ENCODE measurements at places on chromosomes 2 and 18.

DNA sequence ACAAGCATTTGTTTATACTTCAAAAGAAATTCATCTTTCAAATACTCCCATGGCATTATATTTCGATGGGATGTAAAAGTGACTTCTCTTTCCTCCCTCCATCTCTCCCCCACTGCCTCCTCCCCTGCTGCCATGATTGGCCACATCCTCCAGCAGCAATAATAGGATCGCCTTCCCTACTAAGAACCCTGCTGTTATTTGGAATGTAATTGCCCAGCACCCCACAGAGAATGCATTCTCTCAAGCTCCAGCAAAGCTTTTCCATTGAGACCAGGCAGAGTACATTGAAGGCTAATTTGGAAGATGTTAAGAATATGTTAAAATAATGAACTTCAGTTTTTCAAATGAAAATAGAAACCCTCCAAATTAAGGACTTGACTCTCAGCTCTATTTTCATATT lies 375.4 kb upstream of the ACVR2A start:
- DNase-seq = no peak

DNA sequence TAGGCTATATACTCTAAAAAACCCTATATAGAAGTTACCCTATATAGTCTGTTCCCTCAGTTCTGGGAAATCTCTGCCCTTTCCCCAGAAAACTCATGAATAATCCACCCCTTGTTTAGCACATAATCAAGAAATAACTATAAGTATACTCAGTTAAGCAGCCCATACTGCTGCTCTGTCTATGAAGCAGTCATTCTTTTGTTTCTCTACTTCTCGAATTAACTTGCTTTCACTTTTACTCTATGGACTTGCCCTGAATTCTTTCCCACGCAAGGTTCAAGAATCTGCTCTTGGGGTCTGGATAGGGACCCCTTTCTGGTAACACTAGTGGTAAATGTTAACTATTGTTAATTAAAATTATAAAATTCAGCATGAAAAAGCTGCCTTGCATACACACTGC lies 17.4 kb upstream of the AP1S3 start:
- DNase-seq = no peak

DNA sequence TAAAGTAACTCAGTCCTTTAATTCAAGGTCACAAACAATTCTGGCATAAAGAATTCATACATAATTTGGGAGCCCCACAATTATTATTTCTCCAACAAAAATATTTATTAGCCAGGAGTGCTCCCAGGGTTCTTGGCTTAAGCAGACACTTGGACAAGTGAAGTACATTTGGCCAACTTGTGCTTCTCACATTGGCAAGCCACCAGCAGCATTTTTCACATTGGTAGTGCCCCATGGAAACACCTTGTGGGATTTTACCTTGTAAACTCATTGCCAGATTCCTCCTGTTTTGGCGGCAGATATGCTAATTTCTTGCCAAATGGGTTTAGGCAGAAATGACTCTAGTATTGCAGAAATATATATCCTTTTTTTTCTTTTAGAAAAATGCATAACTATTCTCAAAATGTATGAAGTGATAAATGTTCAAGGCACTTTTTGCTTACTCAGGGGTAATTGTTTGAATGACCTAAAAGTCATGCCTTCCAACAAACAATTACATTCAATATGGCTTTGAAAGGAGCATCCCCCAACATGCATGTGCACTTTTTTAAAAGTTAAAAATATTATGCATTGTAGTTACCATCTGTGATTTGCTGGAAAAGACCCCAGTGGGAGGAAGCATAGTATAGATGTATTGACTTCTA lies 113.5 kb downstream of the CSRNP3 start:
- no peak for DNase-seq

- no peak for DNase-seq
Observed at GRCh38 chr2:24680196-24680595, 113.0 kb downstream of the PTRHD1 start.

- no peak for DNase-seq
Observed at GRCh38 chr2:129192841-129193253, 786.6 kb upstream of the RAB6C start.

DNA sequence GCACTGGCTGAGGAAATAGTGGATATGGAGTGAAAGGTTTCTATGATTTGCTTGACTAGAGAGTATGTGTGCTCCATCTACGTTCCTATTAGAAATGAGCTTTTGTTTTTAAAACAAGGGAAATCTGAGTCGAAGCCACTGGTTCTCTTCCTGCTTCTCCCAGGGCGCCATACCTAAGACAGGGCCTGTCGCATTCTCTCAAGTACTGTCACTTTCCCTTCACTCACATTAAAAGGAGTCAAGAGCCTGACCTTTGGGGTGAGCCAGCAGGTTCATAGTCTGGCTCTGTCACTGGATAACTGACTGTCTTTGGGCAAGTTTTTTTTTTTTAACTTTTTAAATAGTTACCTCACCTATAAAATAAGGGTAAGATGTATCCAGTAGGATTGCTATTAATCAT lies 121.0 kb downstream of the MAP3K20 start:
- no peak for DNase-seq

GRCh38 chr2:29106980-29107388 lies 8.2 kb upstream of the CLIP4 start:
- no peak for DNase-seq

GRCh38 chr18:5772306-5773105 lies 122.8 kb downstream of the TMEM200C start:
- DNase-seq = no peak

- no peak for DNase-seq
Observed at GRCh38 chr2:128714285-128714684, 395.6 kb upstream of the HS6ST1 start.

DNA sequence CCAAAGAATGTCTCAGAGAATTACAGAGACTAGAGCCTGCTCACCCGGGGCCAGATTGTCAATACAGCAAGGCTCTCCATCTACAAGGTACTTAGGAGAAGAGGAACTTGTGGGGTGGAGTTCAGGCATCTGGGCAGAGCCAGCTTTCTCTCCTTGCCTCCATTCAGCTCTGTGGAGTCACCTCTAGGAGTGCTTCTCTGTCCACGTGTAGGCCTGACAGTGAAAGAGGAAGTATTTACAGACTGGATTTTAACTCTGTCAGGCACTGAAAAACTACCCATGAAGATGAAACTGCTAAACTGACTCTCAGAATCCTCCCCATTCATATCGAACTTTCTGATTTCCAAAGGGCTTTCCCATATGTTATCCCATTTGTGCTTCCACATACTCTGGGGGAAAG lies 315.6 kb downstream of the SETBP1 start:
- DNase-seq = no peak

DNA sequence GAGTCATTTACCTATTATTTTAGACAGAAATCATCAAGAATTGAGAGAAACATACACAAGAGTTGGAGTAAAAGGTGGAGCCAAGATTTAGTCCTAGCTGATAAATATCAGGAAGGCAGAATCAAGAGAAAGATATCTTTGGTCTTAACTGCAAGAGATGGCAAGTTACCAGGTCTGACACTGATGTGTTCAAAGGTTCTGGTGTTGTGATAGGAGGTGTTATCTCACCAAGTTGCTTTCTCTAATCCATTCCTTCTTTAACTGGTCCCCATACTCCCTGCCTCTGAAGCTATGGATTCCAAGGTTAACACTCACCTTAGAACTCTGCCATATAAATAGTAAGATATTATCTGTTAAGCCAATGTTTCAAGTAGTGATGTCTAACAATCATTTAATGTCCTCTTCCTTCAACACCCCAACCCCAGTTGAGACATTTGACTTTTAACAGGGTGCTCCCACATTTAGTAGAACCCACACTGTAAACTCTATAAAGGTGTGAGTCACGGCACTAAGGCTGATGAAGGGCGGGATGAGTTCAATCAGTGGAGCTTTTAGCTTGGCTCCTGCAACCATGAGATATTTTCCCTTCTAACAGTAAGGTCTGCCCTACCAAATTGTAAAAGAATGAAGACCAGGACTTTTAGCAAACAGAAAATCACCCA lies 333.7 kb downstream of the RND3 start:
- no peak for DNase-seq

DNA sequence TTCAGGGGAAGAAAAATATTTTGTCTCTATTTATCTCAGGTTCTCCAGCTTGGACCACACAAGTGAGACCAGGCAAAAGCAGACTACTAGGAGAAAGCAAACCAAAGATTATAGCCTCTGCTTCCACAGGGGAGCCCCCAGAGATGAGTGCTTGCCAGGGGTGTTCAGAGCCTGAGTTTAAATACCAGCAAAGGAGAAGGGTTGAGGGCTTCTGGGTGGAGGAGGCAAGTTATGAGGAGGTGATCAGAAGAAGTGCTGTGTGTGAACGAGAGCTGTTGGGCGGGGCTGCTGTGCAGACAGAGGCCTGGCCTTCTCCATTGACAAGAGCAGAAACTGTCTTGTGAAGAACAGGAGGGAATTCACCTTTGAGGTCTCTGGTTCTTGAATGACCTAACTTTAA lies 32.8 kb upstream of the PXDN start:
- no peak for DNase-seq

- DNase-seq = no peak
Observed at GRCh38 chr2:68425503-68425902, 41.6 kb downstream of the FBXO48 start.

GRCh38 chr2:108154366-108155061 lies 85.3 kb upstream of the SULT1C3 start:
- DNase-seq = no peak

GRCh38 chr2:42328148-42328833 lies 32.7 kb downstream of the COX7A2L start:
- DNase-seq = no peak

- DNase-seq = no peak
Observed at GRCh38 chr2:133598769-133599168, 30.5 kb upstream of the NCKAP5 start.

GRCh38 chr18:32469190-32469651 lies 1.5 kb downstream of the GAREM1 start:
- DNase-seq = no peak

GRCh38 chr2:42874949-42875801 lies 82.8 kb upstream of the HAAO start:
- DNase-seq = no peak

DNA sequence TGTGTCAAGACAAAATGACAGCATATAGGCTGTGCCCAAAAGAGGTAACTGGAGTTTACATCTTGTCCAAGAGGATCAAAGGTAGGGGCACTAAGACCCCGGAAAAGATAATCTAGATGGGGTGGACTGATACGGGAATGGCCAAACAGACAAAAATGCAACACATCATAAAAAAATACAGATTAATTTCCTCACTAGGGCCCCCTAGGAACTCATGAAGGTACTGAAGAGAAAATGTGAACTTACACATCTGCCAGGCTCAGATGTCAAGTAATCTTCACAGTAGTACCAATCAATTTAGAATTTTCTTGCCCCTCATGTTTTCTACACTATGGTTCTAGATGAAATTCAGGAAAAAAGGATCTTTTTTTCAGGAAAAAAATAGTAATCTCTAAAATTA lies 115.6 kb upstream of the REG3A start:
- no peak for DNase-seq

- DNase-seq = no peak
Observed at GRCh38 chr2:45979065-45979464, 318.1 kb upstream of the EPAS1 start.

- DNase-seq = no peak
Observed at GRCh38 chr2:27705851-27706622, 42.3 kb downstream of the SLC4A1AP start.

DNA sequence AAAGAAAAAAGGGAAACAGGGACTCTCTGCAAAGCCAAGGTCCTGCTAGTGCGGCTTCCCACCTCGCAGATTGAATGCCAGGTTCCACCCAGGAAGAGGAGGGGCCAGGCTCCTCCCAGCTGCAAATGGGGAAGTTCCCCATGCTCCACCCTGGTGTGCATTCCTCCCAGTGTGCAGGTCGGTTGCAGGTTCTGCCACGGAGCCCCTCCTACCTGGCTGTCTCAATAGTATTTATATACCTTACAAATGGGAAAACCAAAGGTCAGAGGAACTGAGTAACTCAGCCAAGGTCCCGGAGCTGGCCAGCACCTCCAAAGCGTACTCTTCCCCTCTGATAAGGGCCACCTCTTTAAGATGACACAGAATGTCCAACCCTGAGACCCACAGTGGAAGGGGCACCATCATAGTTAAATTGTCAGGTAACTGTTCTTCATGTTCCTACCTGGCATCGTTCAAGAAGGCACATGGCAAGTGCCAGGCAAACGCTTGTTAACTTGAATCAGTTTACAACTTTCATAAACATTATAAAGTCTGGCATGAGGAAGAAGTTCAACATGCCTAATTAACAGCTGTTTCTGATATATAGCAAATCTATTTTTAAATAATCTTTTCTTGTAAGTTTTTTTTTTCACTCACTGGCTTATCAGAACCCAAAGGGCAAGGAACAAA lies 35.5 kb downstream of the POU3F3 start:
- no peak for DNase-seq

GRCh38 chr2:156064540-156064939 lies 268.0 kb downstream of the NR4A2 start:
- DNase-seq = no peak

DNA sequence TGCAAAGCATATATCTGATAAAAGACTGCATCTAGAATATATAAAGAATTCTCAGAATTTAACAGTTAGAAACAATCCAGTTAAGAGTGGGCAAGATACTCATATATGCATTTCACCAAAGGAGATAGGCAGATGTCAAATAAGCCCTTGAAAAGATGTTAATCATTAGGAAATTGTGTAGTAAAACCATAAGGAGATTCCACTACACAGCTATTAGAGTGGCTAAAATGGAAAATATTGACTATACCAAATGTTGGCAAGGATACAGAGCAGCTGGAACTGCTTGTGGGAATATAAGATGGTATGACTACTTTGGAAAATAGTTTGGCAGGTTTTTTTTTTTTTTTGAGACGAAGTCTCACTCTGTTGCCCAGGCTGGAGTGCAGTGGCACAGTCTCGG lies 59.5 kb downstream of the CAB39 start:
- DNase-seq = no peak

- DNase-seq = no peak
Observed at GRCh38 chr2:129078548-129078947, 759.9 kb upstream of the HS6ST1 start.

DNA sequence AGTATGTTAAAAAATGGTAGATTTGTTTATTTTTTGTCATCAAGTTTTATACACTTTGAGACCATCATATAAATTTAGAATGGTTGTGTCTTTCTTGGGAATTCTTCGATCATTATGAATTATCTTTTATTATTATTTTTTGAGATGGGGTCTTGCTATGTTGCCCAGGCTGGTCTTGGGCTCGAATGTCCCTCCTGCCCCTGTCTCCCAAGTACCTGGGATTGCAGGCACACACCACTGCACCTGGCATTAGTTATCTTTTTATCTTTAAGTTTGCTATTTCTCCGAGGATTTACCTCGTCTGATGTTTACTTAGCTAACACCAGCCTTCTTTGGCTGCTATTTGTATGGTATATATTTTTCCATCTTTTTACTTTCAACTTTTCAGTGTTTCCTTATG lies 100.0 kb downstream of the BIRC6 start:
- no peak for DNase-seq

- DNase-seq = peak; percentile 78
Observed at GRCh38 chr2:96951125-96951654, 35.2 kb downstream of the FAM178B start.

DNA sequence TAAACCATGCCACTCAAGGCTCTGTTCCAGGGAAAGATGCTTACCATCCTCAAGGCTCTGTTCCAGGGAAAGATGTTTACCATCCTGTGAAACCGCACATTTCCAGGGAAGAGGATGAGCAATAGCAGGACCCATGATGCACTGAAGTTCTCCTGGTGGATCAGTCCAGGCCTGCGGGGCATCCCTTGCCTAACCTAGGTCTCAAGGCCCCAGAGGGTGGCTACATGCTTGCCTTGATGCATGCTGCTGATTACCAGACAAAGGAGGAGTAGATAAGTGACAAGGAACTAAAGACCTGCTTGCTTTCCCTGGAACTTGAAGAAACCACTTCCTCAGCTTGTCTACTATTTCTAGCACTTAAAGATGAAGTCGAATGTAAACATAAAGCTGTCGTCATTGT lies 111.0 kb upstream of the LINC00305 start:
- DNase-seq = no peak

GRCh38 chr2:105439141-105439540 lies 40.3 kb upstream of the FHL2 start:
- DNase-seq = no peak
